ENCODE measurements at places on chromosomes 16 and 17. TPM values are rescaled to one million over a fixed set of nuclear protein-coding genes. Genes with fewer than 3 reads are reported as not detected.

- peaks cover 13% of the 10 kb centered on the region for H3K36me3 ChIP-seq
- no peaks in the 10 kb centered on the region for H3K27me3 ChIP-seq
- peaks cover 28% of the 10 kb centered on the region for H3K4me1 ChIP-seq
- no peak overlapping the region for H3K4me3 ChIP-seq
- DNase-seq, result no peak
- H3K27ac ChIP-seq, result no peak overlapping the region
Observed at GRCh38 chr16:81618661-81619060, 160.4 kb upstream of the PLCG2 start.

GRCh38 chr17:3826191-3826590 lies 19.9 kb downstream of the NCBP3 start:
- peaks cover 9% of the 10 kb centered on the region for H3K4me1 ChIP-seq
- no peak overlapping the region for H3K27ac ChIP-seq
- no peaks in the 10 kb centered on the region for H3K27me3 ChIP-seq
- peaks cover 68% of the 10 kb centered on the region for H3K36me3 ChIP-seq
- DNase-seq, result no peak

- no peaks in the 10 kb centered on the region for H3K27me3 ChIP-seq
- peak overlapping the region; percentile 94 for H3K4me3 ChIP-seq
- H3K4me1 ChIP-seq, result peaks cover 56% of the 10 kb centered on the region
Observed at GRCh38 chr17:8175795-8176196, 384 bp downstream of the TMEM107 start.

- H3K4me1 ChIP-seq, result peaks cover 50% of the 10 kb centered on the region
- H3K36me3 ChIP-seq, result peaks cover 58% of the 10 kb centered on the region
- no peak overlapping the region for H3K4me3 ChIP-seq
- no peak for DNase-seq
Observed at GRCh38 chr16:17351441-17352035, 119.2 kb downstream of the XYLT1 start.

DNA sequence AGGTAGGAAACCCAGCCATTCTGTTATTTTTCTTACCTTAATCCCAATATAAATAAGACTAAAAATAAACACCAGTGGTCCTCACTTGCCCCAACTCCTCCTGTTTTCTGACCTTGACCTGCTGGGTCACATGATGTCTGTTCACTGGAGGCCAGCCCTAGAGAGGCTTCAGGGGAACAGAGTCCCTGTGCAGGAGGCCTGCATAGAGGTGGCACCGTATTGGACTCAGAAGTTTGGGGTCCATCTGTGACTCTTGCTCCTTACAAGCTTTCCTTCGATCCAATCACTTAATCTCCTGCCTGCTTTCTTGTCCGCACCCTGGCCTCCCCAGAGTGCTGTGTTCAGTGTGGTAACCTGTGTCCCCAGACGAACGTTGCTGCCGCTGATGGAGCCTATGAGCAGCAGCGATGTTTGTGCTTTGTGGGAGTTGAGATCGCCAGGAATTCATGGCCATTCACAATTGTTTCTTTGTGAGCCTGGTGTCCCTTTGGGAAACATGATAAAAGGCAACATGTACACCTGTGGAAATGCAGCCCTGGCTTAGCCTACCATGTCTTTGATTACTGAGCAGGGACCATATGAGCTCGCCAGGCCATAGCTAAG lies 4.7 kb downstream of the IGSF6 start:
- H3K4me3 ChIP-seq, result no peak overlapping the region
- peaks cover 7% of the 10 kb centered on the region for H3K36me3 ChIP-seq
- no peaks in the 10 kb centered on the region for H3K27me3 ChIP-seq
- H3K27ac ChIP-seq, result peak overlapping the region; percentile 91

DNA sequence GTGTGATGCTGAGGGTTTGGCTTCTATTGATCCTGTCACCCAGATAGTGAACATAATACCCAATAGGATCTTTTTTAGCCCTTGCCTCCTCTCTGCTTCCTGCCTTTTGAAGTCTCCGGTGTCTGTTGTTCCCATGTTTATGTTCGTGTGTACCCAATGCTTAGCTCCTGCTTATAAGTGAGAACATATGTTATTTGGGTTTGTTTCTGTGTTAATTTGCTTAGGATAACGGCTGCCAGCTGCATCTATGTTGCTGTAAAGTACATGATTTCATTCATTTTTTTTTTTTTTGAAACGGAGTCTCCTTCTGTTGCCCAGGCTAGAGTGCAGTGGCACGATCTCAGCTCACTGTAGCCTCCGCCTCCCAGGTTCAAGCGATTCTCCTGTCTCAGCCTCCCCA lies 23.0 kb downstream of the DUS2 start:
- no peak for DNase-seq
- H3K36me3 ChIP-seq, result peaks cover 22% of the 10 kb centered on the region
- no peak overlapping the region for H3K4me3 ChIP-seq
- H3K4me1 ChIP-seq, result no peaks in the 10 kb centered on the region
- no peaks in the 10 kb centered on the region for H3K27me3 ChIP-seq
- no peak overlapping the region for H3K27ac ChIP-seq

DNA sequence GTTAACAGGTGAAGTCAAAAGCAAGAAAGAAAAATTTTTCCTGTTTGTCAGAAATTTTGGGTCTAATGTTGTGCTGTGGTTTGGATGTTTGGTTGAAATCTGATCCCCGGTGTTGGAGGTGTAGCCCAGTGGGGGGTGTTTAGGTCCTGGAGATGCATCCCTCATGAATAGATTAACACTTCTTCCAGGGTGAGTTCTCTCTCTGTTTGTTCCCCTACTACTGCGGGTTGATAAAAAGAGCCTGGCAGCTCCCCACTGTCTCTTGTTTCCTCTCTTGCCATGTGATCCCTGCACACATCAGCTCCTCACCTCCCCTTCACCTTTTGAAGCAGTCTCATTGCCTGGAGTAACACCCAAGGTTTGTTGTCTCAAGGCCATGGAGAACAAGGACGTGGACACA lies 14.6 kb upstream of the CDH8 start:
- H3K4me1 ChIP-seq, result no peaks in the 10 kb centered on the region
- no peak overlapping the region for H3K27ac ChIP-seq
- H3K27me3 ChIP-seq, result no peaks in the 10 kb centered on the region
- H3K36me3 ChIP-seq, result no peaks in the 10 kb centered on the region
- no peak overlapping the region for H3K4me3 ChIP-seq

DNA sequence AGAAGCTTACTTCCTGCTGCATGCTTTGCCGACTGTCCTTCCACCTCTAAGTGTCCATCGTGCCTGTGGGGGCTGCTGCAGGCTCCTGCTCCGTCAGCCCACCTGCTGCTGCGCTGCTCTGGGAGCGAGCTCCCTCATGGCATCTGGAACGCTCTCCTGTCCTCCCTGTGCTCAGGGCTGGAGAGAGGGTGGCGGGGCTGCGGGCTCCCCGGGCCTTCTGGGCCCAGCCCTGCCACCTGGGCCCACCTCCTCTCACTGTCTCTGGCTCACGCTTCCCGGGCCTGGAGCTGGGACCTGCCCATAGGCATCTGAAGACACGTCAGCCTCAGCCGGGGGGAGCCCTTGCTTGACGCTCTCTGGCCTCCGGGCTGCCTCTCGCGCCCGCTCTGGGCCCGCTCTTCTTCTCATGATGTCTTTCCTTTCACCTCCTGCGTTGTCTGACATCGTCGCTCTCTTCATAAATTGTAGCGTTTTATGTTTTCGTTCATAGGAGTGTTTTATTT lies 27.0 kb downstream of the NME3 start:
- peaks cover 7% of the 10 kb centered on the region for H3K36me3 ChIP-seq
- H3K4me1 ChIP-seq, result no peaks in the 10 kb centered on the region
- no peaks in the 10 kb centered on the region for H3K27me3 ChIP-seq
- no peak overlapping the region for H3K27ac ChIP-seq
- DNase-seq, result no peak

DNA sequence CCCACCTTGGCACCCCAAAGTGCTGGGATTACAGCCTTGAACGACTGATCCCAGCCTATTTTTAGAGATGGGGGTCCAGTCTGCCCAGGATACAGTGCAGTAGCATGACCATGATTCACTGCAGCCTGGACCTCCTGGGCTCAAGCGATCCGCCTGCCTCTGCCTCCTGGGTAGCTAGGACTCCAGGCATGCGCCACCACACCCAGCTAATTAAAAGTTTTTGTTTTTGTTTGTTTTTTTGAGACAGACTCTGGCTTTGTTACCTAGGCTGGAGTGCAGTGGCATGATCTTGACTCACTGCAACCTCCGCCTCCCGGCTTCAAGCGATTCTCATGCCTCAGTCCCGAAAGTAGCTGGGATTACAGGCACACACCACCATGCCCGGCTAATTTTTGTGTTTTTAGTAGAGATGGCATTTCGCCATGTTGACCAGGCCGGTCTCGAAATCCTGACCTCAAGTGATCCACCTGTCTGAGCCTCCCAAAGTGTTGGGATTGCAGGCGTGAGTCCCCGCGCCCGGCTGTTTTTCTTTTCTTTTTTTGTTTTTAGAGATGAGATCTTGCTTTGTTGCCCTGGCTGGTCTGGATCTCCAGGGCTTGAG lies 2.3 kb upstream of the PAFAH1B1 start:
- peaks cover 8% of the 10 kb centered on the region for H3K27me3 ChIP-seq
- no peak for DNase-seq
- no peak overlapping the region for H3K27ac ChIP-seq
- peaks cover 12% of the 10 kb centered on the region for H3K4me1 ChIP-seq

DNA sequence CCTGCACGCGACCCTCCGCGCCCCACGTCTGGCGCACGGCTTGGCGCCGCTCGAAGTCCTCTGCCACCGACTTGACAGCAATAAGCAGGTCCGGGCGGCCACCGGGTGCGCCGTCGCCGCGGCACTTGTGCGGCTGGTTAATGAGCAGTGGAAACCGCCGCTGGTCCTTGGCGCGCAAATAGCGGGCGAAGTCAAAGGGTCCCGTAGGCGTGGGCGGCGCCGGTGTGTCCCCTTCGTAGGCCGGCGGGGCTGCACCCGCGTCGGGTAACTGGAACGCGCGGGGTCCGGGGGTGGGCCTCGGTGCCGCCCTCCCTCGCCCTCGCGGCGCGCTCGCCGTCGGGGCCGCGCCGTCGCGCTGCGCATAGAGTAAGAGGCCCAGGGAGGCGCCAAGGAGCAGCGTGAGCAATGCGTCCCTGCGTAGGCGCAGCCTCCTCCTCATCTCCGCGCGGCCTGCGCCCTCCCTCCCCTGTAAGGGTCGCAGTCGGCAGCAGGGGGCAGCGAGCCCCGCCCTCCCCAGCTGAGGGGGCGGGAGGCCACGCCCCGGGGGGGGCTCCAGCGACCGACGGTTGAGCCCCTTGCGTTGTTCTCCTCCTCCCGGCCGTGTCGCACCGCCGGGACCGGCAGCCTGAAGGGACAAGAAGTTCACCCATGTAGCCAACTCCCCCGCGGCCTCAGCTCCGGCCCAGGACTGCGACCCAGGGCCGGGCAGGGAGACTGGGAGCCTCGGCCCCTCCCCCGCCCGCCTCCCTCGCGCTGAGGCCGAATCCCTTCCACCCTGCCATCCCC lies 558 bp downstream of the B3GNT9 start:
- H3K27ac ChIP-seq, result peak overlapping the region; percentile 71
- H3K4me1 ChIP-seq, result peaks cover 37% of the 10 kb centered on the region
- DNase-seq, result peak; percentile 60
- H3K36me3 ChIP-seq, result peaks cover 40% of the 10 kb centered on the region
- H3K4me3 ChIP-seq, result peak overlapping the region; percentile 73

GRCh38 chr17:31491376-31492131 lies 100.1 kb downstream of the RAB11FIP4 start:
- H3K4me3 ChIP-seq, result peak overlapping the region; percentile 0
- H3K36me3 ChIP-seq, result peaks cover 22% of the 10 kb centered on the region
- H3K27me3 ChIP-seq, result no peaks in the 10 kb centered on the region
- peaks cover 84% of the 10 kb centered on the region for H3K4me1 ChIP-seq
- H3K27ac ChIP-seq, result peak overlapping the region; percentile 64

- H3K27me3 ChIP-seq, result no peaks in the 10 kb centered on the region
- H3K36me3 ChIP-seq, result peaks cover 42% of the 10 kb centered on the region
- no peak overlapping the region for H3K27ac ChIP-seq
- peaks cover 21% of the 10 kb centered on the region for H3K4me1 ChIP-seq
Observed at GRCh38 chr17:66686601-66687000, 148.3 kb upstream of the CACNG5 start.

DNA sequence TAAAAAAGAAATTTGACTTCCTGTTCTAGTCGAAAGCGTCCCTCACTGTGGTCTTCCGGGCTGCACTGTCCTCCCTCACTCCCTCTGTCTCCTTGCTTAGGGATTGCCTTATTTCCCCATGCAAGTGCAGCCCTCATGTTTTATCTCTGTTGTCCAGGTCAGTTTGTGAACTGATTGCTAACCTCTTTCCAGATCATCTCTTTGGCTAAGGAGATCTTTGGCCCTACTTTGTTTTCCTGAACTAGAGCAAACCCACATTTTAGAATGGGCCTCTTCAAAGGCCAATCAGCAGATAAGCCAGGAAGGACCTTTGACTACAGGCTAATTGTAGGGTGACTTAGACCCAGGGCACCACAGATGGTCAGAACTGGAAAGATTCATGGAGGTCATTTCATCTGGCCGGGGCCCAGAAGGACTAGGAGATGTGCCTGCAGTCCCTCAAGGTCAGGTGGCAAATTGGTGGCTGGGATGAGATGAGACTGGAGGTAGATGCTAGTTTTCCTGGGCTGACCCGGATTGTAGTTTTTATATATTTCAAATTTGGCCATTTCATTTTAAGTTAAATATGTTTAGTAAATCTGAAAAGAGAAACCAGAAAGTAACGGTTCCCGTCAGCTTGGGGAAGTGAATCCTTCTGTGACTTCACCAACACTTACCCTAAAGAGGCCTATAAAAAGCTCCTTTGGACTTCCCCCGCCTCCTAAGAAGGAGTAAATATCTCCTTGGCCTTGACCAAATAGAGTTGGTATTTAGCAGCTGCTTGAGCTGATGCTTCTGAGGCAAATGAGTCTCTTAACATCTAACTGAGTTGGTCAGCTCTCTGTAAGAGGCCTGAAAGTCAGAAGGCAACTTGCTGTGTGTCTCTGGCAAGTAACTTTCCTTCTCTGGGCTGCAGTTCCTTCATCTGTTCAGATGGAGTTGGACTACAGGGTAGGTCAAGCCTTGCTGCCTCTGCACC lies 6.2 kb upstream of the SLC25A19 start:
- H3K36me3 ChIP-seq, result peaks cover 2% of the 10 kb centered on the region
- peak overlapping the region; percentile 46 for H3K4me3 ChIP-seq
- peaks cover 36% of the 10 kb centered on the region for H3K4me1 ChIP-seq
- no peak for DNase-seq
- H3K27ac ChIP-seq, result peak overlapping the region; percentile 87
- no peaks in the 10 kb centered on the region for H3K27me3 ChIP-seq

The DEXI gene
- total RNA-seq, result 24.7 TPM

The B3GNT9 gene
- 16.2 TPM for total RNA-seq

All from activated CD4-positive, alpha-beta memory T cell treated with anti-CD3 and anti-CD28 coated beads, Interleukin-2, amount 10 ng/mL, durations not matched to agents 7 days and 5 days (primary cell).